NCI-H2081 treated with DMSO at 0.1 percent for 48 hours (cell line): ENCODE measurements at places on chromosomes 7 and 10.

DNA sequence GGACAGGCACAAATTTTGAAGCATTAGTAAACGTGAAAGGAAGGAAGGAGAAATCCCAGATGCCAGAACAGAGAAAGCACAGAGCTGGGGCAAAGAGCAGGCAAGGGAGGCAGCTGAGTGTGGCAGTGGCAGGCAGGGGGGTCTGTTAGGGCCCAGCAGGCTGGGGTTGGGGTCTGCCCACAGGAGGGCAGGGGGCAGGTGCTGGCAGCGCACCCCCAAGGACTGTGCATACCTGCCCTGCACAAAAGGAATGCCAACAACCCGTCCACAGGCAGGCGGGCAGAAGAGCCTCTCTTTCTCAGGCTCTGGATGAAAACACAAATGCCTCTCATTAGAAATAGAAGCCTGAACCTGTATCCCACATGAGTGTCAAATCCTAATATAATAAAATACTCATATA is 552.3 kb downstream of the PTPRN2 start:
- no peak for DNase-seq

- DNase-seq, result no peak
Measured at GRCh38 chr10:86155054-86155921, 211.3 kb downstream of the GRID1 start.

DNA sequence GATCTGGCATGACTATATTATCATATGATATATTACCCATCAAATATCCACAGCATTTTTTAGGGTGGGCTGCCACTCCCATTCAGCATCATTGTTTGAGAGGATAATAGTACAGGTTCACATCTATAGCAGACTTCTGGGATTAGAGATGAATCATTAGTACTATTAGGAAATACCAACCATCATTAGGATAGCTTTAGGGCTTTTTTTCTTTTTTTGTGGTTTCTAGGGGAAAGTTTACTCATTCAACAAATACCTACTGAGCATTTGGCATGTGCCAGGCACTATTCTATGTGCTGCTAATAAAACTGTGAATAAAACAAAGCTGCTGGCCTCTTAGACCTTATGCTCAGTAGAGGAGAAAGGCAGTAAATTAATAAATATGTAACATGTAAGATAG is 40.6 kb downstream of the NHLRC2 start:
- DNase-seq, result no peak

GRCh38 chr7:25624051-25624450 is 395.8 kb upstream of the NPVF start:
- no peak for DNase-seq

DNA sequence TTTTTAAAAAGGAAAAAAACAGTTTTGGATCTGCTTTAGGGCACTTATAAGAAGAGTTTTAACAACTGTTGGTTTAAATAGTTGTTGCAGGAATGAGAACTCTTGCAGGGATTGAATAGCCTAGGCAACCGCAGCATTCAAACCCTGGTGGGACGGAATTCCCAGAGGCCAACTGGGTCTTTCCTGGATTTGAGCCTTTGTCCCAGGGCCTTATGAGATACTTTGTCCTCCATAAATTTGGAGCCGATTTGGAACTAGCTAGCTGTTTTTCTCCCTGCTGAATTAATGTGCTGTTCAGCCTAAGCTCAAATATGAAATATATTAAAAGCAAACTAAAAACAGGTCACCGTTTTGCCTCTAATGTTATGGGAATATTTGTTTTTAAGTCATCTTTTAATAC is 109.6 kb downstream of the LRMDA start:
- no peak for DNase-seq

DNA sequence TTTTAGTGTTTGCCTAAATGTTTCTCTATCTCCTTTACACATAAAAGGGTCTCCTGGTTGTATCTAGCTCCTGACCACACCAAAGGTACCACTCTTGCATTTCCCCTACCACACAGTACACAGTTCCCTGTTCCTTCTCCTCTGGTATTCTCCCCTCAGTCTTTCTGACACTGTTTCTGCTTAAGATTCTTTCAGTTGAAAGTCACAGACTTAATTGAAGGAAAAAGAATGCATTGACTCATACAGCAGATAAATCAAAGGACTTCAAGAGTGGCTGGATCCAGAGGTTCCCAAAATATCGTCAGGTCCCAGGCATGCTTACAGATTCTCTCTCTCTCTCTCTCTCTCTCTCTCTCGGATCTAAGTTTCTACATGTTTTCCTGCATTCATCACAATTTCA is 185.6 kb upstream of the LRGUK start:
- no peak for DNase-seq

GRCh38 chr7:11452476-11452875 is 379.5 kb downstream of the THSD7A start:
- DNase-seq, result no peak

DNA sequence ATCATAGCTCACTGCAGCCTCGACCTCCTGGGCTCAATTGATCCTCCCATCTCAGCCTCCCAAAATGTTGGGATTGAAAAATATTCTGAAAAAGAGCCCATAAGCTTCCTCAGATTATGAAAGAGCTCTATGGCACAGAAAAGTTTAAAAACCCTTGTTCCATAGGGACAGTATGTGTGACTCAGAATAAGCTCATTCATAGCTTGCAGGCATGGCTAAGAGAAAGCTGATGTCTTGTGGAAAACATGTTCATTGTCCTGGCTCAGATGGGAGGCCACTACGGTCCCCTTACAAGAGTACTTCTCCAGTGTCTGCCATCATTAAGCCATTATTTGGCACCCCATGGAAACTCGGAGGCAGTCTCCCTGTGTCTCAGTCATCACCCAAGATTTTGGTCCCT is 64.0 kb downstream of the CCDC3 start:
- DNase-seq, result no peak

DNA sequence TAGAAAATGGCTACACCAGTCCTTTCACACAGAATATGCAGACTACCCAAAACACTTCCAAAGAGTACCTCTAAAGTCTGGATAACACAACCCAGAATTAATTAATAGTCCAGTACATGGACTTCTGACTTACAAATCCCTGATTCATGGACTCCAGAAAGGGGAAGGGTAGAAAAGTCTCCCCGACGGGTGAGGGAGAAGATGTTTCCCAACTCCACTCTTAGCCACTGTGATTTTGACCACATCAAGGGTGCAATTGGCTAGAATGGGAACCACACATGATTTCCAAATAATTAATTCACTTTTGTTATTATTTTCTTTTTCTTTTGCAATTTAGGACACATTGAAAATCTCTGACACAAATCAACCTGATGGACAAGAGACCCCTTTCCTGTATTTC is 1.4 kb downstream of the TMEM130 start:
- no peak for DNase-seq

DNA sequence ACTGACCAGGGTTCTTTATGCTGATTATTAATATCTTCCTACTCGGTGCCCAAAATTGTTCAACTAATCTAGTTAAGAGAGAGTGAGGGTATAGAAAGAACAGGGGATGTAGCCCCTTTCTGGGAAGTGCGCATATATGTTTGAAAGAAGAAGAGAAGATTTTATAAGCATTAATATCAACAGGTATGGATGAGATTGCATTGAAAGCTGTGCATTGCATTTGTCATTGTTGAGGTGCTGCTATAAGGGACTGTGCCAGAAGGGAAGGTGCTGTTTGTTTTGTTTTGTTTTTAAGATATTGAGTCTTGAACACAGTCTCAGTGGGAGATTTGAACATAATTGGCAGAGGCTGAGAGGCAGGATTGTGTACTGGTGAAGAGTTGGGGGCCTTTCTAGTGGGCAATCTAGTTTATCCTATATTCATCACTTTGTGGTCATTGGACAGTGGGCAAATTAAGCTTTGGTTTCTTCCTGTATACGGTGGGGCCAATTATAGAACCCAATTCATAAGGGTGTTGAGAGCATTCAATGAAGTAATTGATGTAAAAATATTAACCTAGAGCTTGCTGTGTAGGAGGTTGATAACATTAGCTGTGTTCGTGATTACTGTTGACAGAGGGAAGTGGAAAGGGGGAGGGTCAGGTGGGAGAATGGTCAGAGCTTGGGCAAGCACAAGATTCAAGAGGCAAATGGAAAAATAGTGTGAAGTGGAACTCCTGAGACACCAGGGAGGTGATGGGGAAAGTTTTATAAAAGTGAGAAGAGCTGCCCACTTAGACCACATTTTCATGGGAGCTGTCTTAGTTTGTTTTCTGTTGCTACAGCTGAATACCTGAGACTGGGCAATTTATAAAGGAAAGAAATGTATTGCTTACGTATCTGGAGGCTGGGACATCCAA is 19.9 kb upstream of the PCGF5 start:
- no peak for DNase-seq

DNA sequence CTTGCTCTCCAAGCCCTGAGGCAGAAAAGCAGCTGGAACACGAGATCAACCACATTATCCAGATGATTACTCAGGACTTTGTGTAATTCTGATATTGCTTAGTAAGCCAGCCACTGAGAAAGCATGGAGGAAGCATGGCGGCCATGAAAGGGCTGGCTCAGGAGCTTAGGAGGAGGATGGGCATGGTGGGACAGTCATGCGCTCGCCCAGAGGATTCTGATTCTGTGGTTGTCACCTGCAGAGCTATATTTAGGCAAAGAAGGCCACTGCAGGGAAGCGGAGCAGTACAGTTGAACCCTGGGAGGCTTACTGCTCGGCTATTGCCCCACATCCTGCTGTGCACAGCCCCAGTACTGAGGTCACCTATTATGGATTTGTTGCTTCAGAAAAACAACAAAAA is 128.8 kb upstream of the DNAJB12 start:
- DNase-seq, result no peak

DNA sequence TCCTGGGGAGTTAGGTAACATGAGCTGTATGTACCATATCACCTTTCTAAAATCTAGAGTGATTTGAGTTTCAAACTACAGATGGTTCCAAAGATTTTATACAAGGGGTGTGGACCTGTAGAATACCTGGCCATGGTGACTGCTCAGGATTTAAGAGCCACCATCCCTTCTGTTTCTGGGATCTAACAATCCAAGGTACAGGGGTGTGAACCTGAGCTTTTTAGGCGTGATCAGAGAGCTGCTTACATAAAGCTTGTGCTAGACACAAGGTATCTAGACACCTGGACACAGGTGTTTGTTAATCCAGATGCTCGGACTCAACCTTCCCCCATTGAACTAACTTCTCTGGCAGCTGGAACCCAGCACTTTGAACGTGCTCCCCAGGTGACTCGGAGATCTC is 516.4 kb downstream of the RPS24 start:
- DNase-seq, result no peak

DNA sequence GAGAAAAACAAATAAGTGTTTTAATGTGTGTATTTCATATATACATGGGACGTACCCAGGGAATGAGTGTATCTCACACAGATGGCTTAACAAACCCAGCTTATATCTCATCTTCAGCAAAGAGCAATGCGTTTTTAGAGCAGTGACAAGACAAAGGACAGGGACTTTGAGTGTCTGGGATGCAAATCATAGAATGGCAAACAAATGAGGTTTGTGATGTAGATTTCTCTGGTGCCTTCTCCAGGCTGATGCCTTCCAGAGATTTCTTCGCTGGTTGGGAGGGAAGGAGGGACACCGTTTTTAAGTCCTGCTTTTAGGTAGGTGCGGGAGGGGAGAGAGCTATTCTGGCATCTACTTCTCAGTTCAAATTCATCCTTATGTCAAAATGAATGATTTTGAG is 16.6 kb downstream of the LANCL2 start:
- no peak for DNase-seq

GRCh38 chr7:129376778-129377700 is 57.2 kb upstream of the STRIP2 start:
- DNase-seq, result no peak

- no peak for DNase-seq
Measured at GRCh38 chr7:135209225-135209834, 2.0 kb downstream of the WDR91 start.

DNA sequence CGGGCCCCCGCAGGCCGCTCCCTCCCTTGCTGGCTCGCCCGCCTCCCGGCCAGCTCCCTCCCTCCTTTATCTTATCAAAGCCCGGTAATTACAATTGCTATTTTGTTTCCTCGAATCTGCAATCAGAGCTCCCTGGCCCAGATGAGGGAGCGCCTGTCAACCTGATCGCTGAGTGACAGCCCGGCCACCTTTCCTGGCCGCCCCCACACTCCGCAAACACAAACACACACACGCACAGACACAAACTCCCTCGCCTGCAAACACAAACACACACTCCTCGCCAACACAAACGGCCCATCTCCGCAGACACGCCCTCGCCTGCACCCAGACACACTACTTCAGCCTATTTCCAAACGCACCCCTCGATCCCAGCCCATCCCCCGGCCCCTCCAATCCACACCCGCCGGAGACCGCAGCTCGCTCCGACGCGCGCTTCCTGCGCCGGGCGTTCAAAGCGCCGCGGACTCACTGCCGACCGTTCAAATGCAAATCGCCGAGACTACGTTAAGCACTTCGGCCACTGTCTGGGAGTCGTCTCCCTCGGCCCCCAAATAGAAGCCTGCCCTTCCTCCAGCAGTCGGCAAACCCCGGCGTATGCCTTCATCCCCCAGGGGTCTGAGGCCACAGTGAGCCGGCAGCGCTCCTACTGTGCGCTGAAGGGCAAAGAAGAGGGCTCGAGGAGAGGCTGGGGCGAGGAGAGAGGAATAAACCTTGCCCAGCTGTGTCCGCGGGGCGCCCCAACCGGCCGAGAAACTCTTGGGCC is 3.0 kb upstream of the FGF8 start:
- DNase-seq, result no peak

DNA sequence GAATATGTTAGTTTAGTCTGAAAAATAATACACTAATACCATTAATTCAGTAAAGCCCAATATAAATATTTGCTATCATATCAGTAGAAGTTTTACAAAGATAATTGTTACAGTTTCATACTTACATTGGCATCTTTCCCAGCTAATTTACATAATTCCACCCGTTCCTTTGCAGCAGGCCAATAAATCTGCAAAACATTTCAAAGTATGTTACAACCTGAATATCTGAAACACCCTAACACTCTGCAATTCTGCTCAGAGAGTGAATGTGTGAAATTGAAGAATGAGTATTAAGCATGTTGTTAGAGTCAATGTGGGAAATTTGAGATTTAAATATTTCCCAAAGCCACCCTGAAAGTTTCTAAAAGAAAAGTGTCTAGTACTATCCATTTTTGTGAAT is 105.5 kb downstream of the SEMA3D start:
- DNase-seq, result no peak

DNA sequence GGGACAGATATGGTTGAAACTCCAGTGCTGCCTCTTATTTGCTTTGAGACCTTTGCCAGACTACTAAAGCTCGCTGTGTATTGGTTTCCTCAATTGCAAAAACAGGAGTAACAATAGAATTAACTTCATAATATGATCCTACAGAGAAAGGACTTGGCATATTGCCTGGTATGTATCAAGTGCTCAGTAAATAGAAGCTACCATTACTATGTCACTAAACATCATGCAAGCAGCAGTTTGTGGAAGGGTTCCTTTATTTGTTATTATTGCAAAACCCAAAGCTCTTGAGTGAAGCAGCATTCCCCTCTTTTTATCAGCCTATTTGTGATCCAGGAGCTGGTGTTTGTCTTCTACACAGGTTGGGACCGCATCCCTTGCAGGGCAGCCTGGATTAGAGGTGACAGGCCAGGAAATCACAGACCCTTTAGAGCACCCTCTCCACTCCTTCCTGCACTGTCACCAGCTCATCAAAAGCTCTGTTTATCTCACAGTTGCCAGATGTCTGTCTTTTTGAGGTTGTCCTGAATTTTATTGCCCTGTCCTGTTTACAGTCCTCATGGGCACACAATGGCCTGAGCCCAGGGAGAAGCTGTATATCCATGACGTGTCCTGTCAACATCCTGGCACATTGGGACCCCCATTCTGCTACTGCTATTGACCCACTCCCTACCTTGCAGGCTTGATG is 121.5 kb downstream of the SNX10 start:
- DNase-seq, result peak; percentile 79

- DNase-seq, result no peak
Measured at GRCh38 chr10:110103921-110104461, 96.2 kb downstream of the ADD3 start.
